Fibroblast of villous mesenchyme (primary cell): ENCODE measurements at places on chromosomes 13 and 19. TPM values are rescaled to one million over a fixed set of nuclear protein-coding genes. Genes with fewer than 3 reads are reported as not detected.
A peak's percentile ranks its signal among the peaks of the same experiment; 100 is the strongest.

The ZNF154 gene
- 1.3 and 1.7 TPM in 2 replicates for total RNA-seq

- DNase-seq, result no peak
Measured at GRCh38 chr13:49532593-49532992, 36.8 kb downstream of the PHF11 start.

DNA sequence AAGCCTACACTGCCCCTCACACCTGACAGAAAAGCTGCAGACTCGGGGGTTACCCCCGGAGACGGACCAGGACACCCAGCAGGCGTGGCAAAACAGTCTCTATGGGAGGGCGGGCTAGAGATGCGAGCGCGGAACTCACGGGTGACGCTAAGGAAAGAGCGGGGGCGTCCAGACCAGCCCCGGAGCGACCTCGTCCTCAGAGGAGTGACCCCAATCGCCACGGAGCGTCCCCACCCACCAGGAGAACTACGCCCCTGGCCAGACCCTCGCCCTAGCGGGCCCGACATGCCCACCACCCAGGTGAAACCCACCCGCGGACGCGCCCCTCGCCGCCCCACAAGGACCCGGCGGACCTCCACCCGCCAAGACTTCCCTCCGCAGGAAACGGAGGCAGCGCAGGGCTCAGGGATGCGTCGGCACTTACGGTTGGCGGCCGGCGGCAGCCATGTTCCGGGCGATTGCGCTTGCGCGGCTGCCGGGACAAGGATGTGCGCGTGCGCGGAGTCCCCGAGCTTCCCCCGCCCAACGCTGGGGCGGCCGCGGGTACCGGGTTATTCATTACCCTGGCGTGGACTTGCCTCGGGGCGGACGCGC lies at the start of gene ZNF329:
TSS of gene ZNF329 (minus strand) at position 462 of the 594 bp plus-strand sequence. CDS start 21,286 bp downstream, outside the sequence.
- peak; percentile 81 for DNase-seq

DNA sequence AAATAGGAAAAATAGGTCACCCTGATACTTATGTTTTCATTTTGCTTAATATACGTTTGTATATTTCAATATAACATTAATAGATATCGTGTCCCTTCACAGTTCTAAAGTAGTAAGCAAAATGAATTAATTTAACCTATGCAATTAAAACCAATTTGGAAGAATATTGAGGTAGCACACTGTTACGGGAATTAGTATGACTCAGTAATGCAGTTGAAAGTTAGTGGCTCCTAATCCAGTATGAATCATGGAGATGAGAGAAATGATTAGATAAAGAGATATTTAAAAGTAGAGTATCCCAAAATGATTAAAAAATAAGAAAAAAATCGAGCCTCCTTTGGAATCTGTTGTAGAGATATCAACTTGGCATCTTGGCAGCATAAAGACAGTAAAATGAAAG lies 177.0 kb upstream of the SLITRK6 start:
- DNase-seq, result no peak

GRCh38 chr13:104983601-104984000 lies 1551.9 kb downstream of the EFNB2 start:
- DNase-seq, result no peak

The ADGRE3 gene
- not detected in 2 replicates for total RNA-seq

The TRPM4 gene
- total RNA-seq, result 17.3 and 18.0 TPM in 2 replicates

GRCh38 chr19:12778017-12778904 lies 2.9 kb upstream of the HOOK2 start:
- peak; percentile 88 for DNase-seq

DNA sequence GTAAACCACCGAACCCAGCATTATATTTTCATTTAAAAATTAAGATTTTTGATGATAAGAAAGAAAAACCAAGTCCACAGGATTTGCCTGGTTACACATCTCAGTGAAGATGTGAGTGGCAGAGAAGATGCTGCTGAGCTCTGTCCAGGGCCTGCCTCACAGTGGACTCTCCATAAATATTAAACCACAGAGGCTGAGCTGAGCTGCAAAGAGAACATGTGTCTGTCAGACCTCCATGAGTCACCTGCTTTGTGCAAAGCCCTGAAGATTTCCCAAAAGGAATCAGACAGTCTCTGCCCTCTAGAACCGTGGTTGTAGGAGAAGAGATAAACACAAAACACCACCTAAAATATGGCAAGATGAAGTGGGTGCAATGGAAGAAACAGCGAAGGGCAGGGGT lies 127.2 kb upstream of the TSC22D1 start:
- DNase-seq, result peak; percentile 49

The KEAP1 gene
- total RNA-seq, result 60.5 and 61.5 TPM in 2 replicates

- no peak for DNase-seq
Measured at GRCh38 chr13:106087201-106087600, 448.3 kb downstream of the EFNB2 start.

The ZNF568 gene
- 8.7 and 11.2 TPM in 2 replicates for total RNA-seq

- no peak for DNase-seq
Measured at GRCh38 chr13:114059946-114060860, 72.2 kb downstream of the RASA3 start.

DNA sequence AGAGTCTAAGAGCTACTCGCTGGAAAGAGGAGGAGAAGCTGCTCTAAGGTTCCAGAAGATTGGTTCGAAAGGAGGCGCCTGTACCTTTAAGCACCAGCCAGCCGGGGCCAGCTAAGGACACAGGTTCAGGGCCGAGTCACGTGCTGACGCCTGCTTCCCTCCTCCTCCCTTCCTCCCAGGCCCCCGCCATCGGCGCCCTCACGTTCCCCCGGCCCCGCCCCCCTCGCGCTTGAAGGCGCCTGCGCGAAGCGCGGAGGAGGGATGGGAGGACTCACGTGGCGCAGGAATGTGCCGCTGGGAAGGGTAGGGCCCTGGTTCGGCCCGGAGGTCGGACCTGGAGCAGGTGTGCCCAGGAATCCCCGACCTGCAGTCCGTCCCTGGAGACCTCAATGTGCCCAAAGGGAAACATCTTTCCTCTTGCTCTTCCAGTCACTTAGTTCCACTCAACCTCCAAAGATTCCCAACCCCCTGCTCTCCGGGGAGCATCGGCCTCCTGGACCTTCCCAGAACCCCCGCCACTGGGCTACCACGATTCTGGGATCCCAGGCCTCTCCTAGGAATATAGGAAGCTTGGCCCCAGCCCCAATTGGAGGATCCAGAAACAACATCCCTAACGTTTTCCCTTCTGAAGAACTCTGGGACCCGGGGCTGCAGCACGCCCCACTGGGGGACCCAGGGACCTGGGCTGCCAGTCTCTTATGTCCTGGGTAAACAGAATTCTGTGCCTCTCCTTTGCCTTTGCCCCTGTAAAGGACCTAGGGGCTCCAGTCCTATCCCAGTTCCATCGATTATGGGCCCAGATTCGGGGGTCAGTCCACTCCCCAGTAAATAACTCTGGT lies 2.5 kb downstream of the DBP start:
- peak; percentile 97 for DNase-seq

The ZNF99 gene
- not detected in 2 replicates for total RNA-seq

The TPRX2 gene
- not detected in 2 replicates for total RNA-seq

The IGFLR1 gene
- 0.43 and 0.64 TPM in 2 replicates for total RNA-seq

- no peak for DNase-seq
Measured at GRCh38 chr13:54029226-54029625, 1000.6 kb downstream of the OLFM4 start.

DNA sequence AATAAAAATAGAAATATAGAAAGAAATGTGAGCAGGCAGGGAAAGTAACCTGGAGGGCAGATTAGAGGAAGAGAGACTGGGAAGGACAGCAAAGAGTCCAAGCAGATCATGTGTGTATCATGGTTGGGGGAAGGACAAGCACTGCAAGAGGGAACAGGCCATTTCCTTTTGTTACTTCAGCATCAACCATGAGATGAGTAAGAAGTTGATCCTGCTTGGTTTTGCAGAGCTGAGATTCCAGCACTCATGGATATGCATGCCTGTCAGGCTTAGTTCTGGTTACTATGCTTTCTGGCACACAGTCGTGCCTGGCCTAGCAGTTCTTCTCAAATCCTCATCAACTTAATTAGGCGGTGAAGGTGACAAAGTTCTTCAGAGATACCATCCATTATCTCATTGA lies 18.1 kb downstream of the NALCN start:
- DNase-seq, result no peak

GRCh38 chr13:32682740-32683139 lies 96.5 kb downstream of the PDS5B start:
- DNase-seq, result peak; percentile 18

GRCh38 chr19:42228641-42229040 lies 8.5 kb downstream of the ZNF526 start:
- no peak for DNase-seq

DNA sequence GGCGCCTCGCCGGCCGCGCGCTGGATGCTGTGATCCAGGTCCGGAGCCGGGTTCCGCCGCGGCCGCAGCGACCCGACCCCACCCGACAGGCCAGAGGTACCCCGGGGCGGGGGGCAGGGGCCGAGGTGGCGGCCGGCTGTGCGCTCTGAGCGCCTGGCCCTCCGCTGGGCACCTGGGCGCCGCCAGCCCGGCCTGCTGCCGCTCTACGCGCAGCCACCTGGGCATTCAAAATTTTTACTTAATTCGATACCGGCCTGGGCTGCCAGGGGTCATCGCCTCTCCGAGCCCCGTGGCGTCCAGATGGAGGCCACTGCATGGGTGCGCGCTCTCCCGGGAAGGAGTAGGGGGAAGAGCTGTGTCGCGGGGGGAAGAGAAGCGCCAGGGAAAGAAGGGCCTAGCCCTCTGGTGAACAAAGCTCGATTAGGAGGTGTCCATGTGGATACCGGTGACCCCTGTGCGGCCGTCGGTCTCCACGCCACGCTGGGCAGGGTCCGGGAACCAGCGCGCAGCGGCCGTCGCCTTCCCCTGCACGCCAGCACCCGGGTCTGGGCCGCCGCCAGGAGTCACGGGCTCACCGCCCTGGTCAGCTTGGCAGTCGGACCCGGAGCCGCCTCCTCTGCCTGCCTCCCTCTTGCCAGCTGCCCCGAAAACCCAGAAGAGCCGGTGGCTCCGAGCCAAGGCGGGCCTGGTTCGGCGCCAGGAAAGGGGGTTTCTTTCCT lies 666 bp downstream of the BIVM start:
- DNase-seq, result peak; percentile 26

DNA sequence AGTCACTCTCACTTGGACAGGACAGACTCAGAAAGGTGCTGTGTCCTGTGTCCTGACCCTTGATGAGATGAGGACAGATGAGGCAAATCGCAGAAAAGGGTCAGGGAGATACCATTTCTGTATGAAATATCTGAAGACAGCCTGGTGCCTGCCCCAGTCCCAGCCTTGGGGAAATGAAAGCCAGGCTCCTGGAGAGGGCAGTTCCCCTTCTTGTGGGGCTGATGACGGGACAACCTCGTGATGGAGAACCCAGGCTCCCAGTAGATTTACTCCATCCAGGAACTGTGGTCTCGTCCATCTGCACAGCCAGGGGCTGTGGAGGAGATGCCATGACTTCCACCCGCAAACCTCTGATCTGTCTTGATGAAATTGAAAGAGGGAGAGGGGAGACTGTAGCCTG lies 13.8 kb downstream of the LILRB1 start:
- DNase-seq, result no peak

DNA sequence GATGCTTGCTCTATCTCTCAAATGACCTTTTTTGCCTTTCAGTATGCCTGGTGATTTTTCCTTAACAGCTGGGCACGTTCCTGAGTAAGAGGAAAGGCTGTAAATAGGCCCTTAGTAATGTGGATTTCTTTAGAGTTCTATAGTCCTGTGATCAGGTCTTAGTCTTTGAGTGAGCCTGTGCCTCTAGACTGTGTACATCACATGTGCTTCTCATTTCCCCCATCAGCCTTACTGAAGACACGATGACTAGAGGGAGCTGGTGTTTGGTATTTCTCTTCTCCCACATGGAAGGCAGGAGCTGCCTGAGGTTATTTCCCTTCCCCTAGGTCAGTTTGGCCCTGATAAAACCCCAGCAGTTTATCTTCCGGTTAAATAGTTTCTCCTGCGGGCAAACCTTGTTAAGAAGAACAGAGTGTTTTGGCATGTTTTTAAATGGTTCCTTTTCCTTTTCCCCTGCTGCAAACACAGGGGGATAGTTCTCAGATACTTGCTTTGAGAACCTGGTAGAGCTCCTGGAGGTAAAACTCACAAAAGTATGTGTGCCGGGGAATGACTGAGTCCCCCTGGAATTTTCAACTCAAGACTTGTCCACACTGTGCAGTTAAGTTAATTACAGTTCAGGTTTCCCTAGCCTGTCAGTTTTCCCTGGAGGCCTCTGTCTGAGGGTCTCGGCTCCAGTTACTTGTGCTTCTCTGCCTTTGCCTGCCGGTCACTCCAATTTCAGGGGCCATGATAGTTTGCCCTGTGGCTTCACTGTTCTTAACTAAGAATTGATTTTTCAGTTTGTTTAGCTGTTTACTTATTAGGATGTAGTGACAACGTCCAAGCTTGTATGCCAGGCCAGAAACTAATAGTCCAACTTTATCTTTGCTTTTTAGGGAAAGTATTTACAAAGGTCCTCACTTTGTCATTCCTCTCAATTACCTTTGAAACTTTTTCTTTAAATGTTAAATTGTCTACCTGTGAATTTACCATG lies 94.4 kb downstream of the URI1 start:
- DNase-seq, result peak; percentile 2

GRCh38 chr19:50181121-50181520 lies 18.0 kb upstream of the IZUMO2 start:
- DNase-seq, result no peak

GRCh38 chr19:55386493-55386971 lies 800 bp downstream of the RPL28 start:
- DNase-seq, result no peak

- no peak for DNase-seq
Measured at GRCh38 chr13:103772576-103772975, 706.4 kb upstream of the SLC10A2 start.

The SHANK1 gene
- 7.4 and 7.8 TPM in 2 replicates for total RNA-seq

- no peak for DNase-seq
Measured at GRCh38 chr19:43674183-43674582, 4.2 kb upstream of the PLAUR start.

The WBP4 gene
- total RNA-seq, result 5.2 and 6.9 TPM in 2 replicates

DNA sequence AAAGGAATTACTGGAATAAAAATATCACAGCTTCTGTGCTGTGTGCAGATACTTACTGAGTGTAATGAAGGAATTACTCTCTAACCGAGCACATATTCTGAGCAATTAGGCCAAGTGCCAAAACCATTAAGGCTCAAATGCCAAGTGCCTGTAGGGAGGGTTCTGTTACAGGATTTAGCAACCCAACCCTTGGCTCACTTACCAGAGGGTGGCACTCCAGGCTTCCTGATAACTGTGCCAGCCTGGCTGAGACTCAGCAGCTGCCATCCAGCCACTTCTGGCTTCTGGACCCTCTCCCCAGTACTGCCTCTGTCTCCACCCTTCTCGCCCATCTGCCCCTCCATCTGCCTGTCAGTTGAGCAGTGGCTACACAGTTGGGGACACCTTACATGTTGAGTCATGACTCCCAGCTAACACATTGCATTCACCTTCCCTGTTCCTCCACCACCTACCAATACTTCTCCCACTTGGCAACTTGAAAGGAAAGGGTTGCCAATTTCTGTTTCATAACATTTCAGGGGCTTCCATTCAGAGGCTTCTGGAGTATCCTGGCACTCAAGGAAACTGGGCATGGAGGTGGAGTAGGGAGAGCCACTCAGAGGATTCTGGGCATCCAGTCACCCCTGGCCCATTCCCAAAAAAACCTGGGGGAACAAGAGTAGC lies 110.5 kb downstream of the COG6 start:
- peak; percentile 18 for DNase-seq

The ZNF726 gene
- 4.3 and 4.5 TPM in 2 replicates for total RNA-seq

The DHRS12 gene
- 4.3 and 4.5 TPM in 2 replicates for total RNA-seq

The CRB3 gene
- 0.43 TPM in 1 of 2 replicates, not detected in the other for total RNA-seq

The NUMBL gene
- 13.8 and 34.1 TPM in 2 replicates for total RNA-seq
